Renal cortical epithelial cell (primary cell): ENCODE measurements at places on chromosomes 1 and 21. TPM values are rescaled to one million over a fixed set of nuclear protein-coding genes. Genes with fewer than 3 reads are reported as not detected.

APP gene
- 590 and 1,827 TPM in 2 replicates for total RNA-seq

KIF26B gene
- 5.4 and 19.4 TPM in 2 replicates for total RNA-seq

MEAF6 gene
- 60.3 and 79.3 TPM in 2 replicates for total RNA-seq

RGL1 gene
- 3.1 and 5.9 TPM in 2 replicates for total RNA-seq

- DNase-seq: no peak
These were observed 93.6 kb downstream of the LEPR start for GRCh38 chr1:65514041-65514440.

DNA sequence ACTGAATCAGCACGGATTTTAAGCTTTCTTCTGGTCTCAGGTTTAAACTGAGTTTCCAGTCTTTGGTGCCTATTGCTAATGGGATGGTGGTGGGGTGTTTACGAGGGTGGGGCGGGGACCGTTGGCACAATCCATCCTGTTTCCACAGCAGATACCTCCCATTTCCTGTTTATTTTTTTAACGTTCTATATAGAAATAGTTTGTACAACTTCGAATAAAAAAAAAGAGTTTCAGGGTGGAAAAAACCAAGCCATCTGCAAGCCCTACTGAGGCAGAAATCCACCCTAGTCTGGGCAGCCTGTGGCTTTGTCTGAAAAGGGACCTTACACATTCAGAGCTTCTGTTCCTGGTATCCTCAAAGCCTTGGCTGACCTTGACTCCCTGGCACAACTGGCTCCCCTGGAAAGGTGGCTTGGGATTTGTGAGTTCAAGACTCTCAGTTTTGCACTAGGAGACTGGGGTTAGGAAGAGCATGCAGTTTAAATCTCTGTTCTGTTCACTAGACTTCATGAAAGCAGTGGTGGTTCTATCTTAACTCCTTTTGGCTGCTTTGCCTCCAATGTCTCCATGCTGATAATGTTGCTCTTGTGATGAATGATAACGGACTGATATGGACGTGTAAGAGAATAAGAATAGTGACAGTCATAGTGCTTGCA, 46.7 kb downstream of the VANGL2 start:
- no peak for DNase-seq

GRCh38 chr1:205315008-205315618, 6.4 kb downstream of the NUAK2 start:
- DNase-seq: no peak

DNA sequence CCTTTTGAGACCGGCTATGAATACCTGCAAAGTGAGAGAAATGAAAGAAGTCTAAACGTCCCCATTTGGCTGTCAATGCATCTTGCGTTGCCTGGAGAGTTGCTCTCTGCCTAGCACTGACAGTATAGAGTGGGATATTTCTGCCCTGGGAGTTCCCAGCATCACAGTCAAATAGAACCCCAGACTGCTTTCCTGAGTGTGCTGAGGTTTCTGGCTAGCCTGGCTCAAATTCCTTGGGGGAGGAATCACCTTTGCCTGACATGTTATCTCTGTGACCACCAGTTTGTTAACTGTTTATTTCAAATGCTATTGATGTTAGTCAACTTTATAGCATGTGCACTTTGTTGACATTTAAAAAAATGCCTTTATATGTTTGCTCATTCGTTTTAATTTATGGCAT, 212.0 kb upstream of the FAM78B start:
- no peak for DNase-seq

DNA sequence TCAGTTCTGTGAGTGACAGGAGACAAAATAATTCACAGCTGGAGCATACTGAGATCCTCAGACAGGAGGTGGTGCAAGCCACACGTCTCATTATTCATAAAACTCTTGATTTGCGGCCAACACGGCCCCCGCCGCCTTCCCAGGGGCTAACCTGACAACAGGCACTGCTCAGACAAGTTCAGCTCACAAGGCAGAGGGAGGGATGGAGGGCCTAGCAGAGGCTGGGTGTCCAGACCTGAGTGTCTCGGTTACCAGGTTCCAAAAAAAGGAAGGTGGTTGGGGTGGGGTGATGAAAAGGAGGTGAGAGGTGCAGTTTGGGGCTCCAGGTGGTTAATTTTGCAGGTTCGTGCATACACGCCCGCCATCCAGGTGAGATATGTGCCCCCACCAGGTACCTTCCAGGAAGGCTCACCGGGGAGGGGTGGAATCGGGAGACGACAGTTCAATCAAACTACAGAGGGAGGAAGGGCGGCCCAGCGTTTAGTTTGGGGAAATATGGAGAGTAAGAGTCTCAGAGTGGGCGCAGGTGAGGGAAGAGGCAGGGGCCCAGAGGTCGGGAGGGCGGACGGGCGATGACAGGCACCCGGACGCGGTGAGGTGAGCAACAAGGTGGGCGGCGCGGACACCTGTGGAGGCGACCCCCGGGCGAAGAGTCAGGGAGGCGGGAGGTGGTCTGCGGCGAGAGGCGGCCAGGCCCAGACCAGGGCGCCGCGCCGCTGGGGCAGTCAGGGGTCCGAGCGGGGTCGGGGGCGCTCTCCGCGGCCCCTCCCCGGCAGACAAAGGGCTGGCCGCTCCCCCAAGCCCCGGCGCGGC, 629 bp downstream of the CTNNBIP1 start:
- no peak for DNase-seq

GRCh38 chr1:179031855-179032513, 6.3 kb downstream of the FAM20B start:
- peak; percentile 22 for DNase-seq
